ENCODE measurements at places on chromosomes 5 and 9. TPM values are rescaled to one million over a fixed set of nuclear protein-coding genes. Genes with fewer than 3 reads are reported as not detected.

- DNase-seq, result no peak
Observed at GRCh38 chr5:58828258-58828657, 245.4 kb downstream of the RAB3C start.

- no peak for DNase-seq
Observed at GRCh38 chr5:54621709-54622108, 104.2 kb downstream of the SNX18 start.

RACK1 gene
- total RNA-seq, result 2,359 TPM

- no peak for DNase-seq
Observed at GRCh38 chr5:117800261-117800660, 1188.1 kb downstream of the DTWD2 start.

DNA sequence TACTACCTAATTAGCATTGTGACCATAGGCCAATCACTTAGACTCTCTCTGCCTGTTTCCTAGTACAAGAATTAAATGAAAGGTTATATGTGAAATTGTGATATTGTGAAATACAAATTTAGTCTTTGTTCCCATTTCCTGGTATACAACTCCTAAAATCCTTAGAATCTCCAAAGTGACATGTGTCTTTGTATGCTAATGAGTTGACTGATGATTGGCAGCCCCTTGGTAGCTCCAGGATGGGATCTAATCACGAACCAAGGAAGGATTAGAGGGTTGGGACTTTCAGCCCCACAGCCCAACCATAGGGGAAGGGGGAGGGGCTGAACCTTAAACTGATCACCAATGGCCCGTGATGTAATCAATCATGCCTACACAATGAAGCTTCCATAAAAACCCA, 31.6 kb downstream of the ATP6V0E1 start:
- no peak for DNase-seq

GRCh38 chr9:108743901-108744371, 111.8 kb downstream of the ACTL7B start:
- DNase-seq, result no peak

DNA sequence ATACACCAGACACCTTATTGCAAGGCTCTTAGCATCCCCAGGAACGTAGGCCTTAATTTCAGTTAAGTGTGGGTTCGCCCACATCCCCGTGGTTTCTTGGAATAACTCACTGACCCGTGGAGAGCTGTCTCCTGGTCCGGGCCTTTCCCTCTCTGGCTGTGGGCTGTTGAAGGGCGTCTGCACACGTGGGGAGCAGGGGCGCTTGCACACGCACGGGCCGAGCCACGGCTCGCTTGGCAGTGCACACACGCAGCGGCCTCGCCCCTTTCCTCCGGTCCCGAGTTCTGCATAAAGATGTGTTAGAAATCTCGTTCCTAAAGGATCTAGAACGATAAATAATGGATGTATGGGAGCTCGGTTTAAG, 141.9 kb downstream of the PBX3 start:
- no peak for DNase-seq

WDR41 gene
- total RNA-seq, result 57.5 TPM

DNA sequence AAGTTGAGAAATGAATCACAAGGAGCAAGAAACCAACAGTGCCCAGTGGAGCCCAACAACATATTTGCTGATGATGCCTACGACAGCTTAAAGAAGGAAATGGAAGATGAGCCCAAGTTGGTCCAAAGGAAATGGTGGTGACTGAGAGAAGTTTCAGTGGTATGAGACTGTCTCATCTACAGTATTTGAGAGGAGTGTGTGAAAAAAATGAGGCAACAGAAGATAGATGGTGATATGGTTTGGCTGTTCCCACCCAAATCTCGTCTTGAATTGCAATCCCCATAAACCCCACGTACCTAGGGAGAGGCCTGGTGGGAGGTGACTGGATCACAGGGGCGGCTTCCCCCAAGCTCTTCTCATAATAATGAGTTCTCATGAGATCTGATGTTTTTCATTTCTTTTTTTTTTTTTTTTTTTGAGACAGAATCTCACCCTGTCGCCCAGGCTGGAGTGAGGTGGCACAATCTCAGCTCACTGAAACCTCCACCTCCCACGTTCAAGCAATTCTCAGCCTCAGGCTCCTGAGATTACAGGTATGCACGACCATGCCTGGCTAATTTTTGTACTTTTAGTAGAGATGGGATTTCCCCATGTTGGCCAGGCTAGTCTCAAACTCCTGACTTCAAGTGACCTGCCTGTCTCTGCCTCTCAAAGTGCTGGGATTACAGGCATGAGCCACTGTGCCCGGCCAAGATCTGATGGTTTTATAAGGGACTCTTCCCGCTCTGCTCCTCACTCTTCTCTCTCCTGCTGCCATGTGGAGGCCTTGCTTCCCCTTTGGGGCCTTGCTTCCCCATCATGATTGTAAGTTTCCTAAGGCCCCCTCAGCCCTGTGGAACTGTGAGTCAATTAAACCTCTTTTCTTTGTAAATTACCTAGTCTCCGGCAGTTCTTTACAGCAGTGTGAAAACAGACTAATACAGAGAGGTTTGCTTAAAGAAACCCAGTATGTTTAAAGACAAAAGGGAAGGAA, 30.2 kb downstream of the EFCAB9 start:
- DNase-seq, result no peak

DNA sequence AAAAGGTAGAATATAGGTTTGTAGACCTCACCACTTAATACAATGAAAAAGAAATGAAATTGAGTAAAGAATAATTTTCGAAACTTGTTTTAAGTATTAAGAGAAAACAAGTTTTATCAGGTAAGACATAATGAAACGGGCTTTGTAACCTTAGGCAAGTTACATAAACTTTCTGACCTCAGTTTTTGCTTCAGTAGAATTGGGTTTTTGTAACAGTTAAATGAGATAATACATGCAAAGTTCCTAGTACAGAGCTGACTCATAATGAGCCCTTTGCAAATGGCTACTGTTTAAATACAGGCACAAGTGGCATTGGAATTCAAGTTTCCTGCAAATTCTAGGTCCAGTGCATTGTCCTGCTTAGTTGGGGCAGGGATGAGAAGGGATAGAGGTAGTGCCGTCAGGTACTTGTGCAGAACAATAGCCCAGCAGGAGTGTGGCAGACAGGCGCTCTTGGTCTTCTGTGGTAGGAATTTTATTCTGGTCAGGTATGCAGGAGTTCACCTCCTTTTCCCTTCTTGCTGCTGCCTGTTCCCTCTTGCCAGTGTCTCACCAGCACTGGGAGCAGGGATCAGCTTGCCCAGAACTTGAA, 203.8 kb downstream of the PBX3 start:
- DNase-seq, result no peak

DNA sequence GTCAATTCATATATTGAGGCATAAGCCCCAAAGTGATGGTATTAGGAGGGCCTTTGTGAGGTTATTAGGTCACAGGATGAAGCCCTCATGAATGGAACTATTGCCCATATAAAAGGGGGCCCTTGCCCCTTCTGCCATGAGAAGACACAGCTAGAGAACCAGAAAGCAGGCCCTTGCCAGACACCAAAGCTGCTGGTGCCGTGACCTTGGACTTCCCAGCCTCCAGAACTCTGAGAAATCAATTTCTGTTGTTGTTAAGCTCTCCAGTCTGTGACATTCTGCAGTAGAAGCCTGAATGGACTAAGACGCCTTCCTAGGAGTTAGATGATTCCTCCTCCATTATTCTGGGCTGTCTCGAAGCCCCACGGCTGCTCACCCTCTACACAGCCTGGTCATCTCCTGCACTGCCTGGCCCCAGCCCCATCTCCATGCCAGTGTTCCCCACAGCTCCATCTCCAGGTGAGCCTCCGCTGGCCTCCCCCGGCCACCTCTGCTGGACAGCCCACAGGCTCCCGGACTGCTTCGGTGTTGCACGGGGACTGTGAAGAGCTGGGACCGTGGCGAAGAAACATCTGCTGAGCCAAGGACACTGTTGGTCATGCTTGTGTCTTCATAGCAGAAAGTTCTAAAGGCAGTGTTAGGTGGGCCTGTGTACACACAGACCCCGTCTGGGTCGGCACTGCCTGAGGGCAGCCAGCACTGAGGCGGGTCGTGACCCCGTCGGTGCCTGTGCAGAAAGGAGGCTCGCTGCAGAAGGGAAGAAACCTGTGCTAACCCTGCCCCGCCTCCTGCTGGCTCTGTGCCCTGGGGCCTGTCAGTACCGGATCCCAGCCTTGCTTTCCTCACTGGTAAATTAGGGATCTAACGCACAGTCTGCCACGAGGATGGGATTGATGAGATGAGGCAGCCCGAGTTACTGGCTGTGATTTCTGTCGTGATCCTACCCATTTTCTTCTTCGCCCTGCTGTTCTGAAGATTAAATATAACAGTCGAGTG, 55.1 kb upstream of the CNOT6 start:
- no peak for DNase-seq

- no peak for DNase-seq
Observed at GRCh38 chr5:106116682-106117081, 1554.1 kb downstream of the EFNA5 start.
